ENCODE measurements at places on chromosomes 12 and 14. TPM values are rescaled to one million over a fixed set of nuclear protein-coding genes. Genes with fewer than 3 reads are reported as not detected.
A peak's percentile ranks its signal among the peaks of the same experiment; 100 is the strongest.

GRCh38 chr12:121713257-121713777 lies 765 bp downstream of the TMEM120B start:
- peak; percentile 81 for DNase-seq

Gene SLCO1B1
- not detected for total RNA-seq

GRCh38 chr14:95235351-95235750 lies 78.0 kb upstream of the DICER1 start:
- no peak for DNase-seq

GRCh38 chr14:73026243-73026844 lies 562 bp downstream of the ZFYVE1 start:
- peak; percentile 71 for DNase-seq

DNA sequence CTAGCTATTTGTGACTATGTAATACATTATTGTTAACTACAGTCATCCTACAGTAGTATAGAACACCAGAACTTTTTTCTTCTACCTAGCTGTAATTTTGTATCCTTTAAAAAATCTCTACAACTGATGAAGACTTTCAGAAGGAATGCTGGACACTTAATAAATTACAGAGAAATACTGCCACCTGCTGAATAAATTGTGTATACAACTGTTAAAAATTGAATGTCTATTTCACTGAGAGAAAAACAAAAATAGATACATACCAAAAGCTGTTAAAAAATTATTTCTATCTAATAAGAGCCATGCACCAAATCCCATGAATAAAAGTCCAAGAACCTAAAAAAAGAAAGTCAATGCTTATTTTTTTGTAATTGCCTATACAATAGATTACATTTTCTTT lies 6.6 kb downstream of the TSPAN19 start:
- no peak for DNase-seq

Gene SERPINA12
- not detected for total RNA-seq

GRCh38 chr14:99612738-99613330 lies 8.8 kb upstream of the CCDC85C start:
- DNase-seq: peak; percentile 57

GRCh38 chr14:73262427-73263183 lies 25.3 kb downstream of the PAPLN start:
- no peak for DNase-seq

Gene KERA
- total RNA-seq: not detected
